ENCODE measurements at places on chromosomes 16 and 17. TPM values are rescaled to one million over a fixed set of nuclear protein-coding genes. Genes with fewer than 3 reads are reported as not detected.

DNA sequence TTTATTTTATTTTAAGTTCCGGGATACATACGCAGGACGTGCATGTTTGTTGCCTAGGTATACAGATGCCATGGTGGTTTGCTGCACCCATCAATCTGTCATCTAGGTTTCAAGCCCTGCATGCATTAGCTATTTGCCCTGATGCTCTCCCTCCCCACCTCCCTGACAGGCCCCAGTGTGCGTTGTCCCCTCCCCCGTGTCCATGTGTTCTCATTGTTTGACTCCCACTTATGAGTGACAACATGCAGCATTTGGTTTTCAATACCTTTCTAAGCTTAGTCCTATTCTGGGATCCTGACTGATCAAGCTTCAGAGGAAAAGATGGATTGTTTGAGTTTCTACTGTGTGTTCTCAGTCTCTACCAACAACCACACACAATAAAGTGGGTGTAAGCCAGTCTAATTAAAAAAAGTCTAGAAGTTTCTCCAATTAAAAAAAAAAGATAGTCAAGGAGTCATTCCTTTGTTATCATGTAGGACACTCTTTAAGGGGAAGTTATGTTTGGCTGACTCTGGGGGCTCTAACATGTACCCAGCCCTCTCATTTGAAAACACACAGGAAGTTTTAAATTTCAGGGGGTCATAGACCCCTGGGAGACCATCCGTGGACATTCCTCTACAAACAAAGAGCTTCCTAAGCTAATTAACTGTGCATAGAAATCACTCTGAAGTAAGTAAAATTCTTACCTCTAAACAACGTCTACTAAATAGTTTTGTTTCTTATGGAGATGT lies 66.3 kb upstream of the ADAMTS18 start:
- DNase-seq, result no peak

ERN2 gene
- 114 TPM for total RNA-seq

TEKT1 gene
- not detected for total RNA-seq

- DNase-seq, result no peak
Measured at GRCh38 chr16:82713778-82714177, 87.0 kb downstream of the CDH13 start.

GRCh38 chr16:67184995-67185650 lies 1.4 kb upstream of the MATCAP1 start:
- peak; percentile 94 for DNase-seq
